ENCODE measurements at places on chromosomes 1 and 21.
A peak's percentile ranks its signal among the peaks of the same experiment; 100 is the strongest.

DNA sequence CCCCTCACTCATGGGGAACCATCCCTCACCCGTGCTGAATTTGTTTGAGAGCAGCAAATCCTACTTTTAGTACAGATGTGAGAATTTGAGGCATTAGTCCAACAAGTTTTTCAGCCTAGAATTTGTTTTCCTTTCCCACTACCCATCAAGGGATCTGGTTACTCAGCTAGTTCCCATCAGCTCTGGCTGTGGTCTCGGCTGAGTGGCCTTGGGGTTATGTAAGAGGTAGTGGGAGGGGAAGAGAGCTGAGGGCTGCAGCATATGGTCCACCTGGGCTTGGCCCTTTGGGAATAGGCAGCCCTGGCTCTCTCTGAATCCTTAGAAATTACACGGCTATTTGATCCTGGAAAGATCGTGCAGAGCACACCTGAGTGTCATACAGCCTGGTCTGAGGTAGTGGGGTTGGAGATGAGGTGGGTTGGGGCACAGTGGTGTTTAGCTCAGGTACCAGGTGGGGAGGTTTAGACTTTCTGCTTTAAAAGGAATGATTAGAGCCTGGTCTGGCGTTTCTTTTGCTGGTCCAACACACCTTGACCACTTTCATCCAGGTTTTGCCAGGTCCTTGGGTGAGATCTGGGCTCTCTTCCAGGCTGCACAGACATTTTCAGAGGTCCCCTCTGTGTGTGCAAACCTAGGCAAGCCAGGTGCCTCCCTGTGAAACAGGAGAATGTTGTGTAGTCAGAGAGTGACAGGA is 4.2 kb downstream of the GSTM4 start:
- H3K36me3 ChIP-seq, result peaks cover 54% of the 10 kb centered on the region
- H3K27ac ChIP-seq, result no peak overlapping the region
- H3K27me3 ChIP-seq, result no peaks in the 10 kb centered on the region
- no peak overlapping the region for H3K4me3 ChIP-seq
- peaks cover 16% of the 10 kb centered on the region for H3K4me1 ChIP-seq
- DNase-seq, result no peak

DNA sequence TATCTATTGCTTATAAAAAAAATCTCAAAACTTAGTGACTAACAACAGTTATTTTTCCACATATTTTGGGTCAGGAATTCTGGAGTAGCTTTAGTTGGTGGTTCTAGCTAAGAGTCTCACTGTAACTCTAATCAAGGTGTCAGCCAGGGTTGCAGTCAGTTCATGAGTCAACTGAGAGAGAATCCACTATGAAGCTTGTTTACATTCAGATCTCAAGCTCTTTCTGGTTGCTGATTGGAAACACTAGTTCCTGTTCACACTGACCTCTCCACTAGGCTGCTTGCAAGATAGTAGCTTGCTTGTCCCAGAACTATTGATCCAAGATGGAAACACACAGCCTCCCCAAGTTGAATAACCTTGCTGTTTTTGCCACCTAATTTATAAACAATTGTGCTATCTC is 1192.1 kb upstream of the B3GALT2 start:
- no peaks in the 10 kb centered on the region for H3K27me3 ChIP-seq
- H3K27ac ChIP-seq, result no peak overlapping the region
- no peak overlapping the region for H3K4me3 ChIP-seq
- H3K4me1 ChIP-seq, result no peaks in the 10 kb centered on the region

DNA sequence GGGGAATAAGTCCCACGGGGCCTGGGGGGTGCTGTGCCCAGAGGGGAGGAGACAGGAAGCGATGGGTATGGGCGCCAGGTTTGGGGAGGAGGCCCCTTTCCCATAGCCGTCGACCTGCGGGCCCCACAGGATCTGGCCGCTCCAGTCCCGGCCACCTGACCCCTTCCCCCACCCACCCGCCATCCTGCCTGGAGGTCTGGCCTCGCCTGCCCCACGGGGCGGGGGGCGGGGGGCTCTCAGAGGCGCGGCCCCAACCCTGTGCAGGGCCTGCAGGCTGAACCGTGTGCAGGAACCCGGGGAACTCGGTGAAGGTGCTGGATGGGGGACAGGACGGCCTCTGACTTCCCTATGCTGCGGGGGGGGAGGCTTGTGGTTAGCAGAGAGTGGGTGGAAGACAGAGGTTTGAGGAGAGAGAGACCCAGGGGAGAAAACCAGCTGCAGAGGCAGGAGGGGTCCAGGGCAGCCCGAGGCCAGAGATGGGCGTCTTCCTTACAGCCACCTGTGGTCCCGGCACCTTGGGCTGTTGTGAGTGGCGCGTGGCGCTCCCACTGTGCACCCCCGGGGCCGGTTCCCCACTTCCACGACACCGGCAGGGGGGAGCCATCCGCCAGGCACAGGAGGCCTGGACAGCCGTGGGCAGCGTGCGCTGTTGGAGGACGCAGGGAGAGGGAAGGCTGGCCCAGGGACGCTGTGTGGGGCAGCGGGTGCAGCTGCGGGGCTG is 2.5 kb upstream of the TNFRSF18 start:
- H3K4me3 ChIP-seq, result no peak overlapping the region
- H3K27me3 ChIP-seq, result no peaks in the 10 kb centered on the region
- no peak overlapping the region for H3K27ac ChIP-seq
- DNase-seq, result peak; percentile 16

DNA sequence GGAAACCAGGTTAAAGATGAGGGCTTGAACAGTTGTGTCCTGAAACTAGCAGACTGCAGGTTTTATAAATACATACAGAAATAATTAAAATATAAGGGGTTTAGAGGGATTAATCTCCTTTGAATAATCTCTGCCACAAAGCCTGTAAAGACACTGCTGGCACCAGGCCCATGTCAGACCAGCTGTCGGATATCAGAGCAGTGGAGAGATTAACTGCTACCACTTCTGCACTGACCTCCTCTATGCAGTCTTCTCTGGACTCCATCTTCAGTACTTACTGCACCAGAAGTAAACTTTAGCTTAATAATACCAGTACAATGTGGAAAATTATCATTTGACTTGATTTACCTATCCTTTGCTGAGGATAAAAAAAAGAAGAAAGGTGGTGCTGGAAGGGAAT is 128.6 kb downstream of the LHX4 start:
- peaks cover 15% of the 10 kb centered on the region for H3K4me1 ChIP-seq
- peak; percentile 25 for DNase-seq
- H3K27me3 ChIP-seq, result no peaks in the 10 kb centered on the region
- no peaks in the 10 kb centered on the region for H3K36me3 ChIP-seq

GRCh38 chr1:218674280-218674773 is 329.2 kb downstream of the TGFB2 start:
- peak overlapping the region; percentile 34 for H3K4me3 ChIP-seq
- no peaks in the 10 kb centered on the region for H3K36me3 ChIP-seq
- no peaks in the 10 kb centered on the region for H3K4me1 ChIP-seq
- no peaks in the 10 kb centered on the region for H3K27me3 ChIP-seq
- H3K27ac ChIP-seq, result no peak overlapping the region

DNA sequence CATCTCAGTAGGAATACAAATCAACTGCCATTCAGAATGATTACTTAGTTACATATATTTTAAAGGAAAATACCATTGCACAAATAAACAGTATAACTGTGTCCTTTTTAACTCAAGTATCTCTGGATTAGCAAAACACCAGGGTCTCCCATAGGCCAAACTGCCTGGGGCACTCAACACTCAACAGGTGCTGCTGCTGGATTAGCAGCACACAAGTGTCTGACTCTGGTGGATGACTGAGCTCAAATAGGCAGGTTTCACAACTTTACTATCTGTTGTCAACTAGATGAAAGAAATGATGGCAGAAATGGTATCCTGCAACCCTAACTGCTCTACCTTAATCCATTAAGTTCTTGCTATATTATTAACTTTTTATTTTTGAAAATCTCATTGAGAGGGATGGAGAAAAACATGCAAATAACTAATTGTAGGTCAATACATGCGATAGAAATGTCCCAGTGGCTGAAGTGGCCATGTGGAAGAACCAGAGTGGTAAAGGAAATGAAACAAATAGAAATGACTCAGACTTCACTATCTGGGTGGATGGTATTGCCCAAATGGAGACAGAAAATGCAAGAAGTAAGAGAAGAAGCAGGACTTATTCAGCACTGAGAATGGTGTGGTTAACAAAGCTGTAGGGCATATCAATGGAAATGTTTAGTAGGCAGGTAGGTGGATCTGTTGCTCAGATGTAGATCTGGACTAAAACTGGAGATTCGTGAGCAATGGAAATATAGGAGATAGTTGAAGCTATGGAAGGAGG is 90.8 kb upstream of the CCDC190 start:
- no peaks in the 10 kb centered on the region for H3K27me3 ChIP-seq
- H3K4me1 ChIP-seq, result no peaks in the 10 kb centered on the region
- H3K27ac ChIP-seq, result no peak overlapping the region
- H3K4me3 ChIP-seq, result no peak overlapping the region
- no peak for DNase-seq

GRCh38 chr1:200891774-200892157 is 2.9 kb upstream of the INAVA start:
- H3K4me3 ChIP-seq, result peak overlapping the region; percentile 58
- peaks cover 11% of the 10 kb centered on the region for H3K4me1 ChIP-seq
- no peak overlapping the region for H3K27ac ChIP-seq
- no peaks in the 10 kb centered on the region for H3K27me3 ChIP-seq
- no peak for DNase-seq
- no peaks in the 10 kb centered on the region for H3K36me3 ChIP-seq
